ENCODE measurements at places on chromosomes 11 and 22. TPM values are rescaled to one million over a fixed set of nuclear protein-coding genes. Genes with fewer than 3 reads are reported as not detected.
A peak's percentile ranks its signal among the peaks of the same experiment; 100 is the strongest.

DNA sequence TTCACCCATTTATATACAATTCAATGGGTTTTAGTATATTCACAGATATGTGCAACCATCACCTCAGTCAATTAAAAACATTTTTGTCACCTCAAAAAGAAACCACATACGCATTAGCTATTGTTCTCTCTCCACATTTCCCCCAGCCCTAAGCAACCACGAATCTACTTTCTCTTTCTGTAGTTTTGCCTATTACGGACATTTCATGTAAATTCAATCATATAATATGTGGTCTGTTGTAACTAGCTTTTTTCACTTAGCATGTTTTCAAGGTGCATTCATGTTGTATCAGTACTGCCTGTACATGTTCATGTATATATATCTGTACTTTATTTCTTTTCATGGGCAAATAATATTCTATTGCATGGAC is 104.7 kb upstream of the RRM1 start:
- no peak for DNase-seq

GRCh38 chr11:3671334-3672254 is at the start of gene CHRNA10:
CHRNA10 (minus strand) TSS chr11:3671384; CDS start chr11:3671312, 72 bp downstream.
- no peak for DNase-seq

DNA sequence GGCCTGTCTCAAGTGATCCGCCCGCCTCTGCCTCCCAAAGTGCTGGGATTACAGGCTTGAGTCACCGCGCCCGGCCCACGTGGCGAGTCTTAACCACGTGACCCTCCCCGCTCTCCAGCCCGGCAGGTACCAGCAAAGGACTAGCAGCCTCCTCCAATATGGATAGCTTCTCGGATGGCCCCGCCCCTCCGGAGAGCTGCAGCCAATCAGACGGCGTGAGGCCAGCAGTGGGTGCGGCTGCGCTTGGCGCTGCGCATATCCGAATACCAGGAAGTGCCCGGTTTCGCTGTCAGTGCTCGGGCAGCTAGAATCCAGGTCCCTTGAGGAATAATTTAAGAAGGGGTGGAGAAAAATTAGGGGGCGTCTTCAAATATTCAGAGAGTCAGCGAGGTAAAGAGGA is 14.7 kb upstream of the PISD start:
- peak; percentile 98 for DNase-seq

DNA sequence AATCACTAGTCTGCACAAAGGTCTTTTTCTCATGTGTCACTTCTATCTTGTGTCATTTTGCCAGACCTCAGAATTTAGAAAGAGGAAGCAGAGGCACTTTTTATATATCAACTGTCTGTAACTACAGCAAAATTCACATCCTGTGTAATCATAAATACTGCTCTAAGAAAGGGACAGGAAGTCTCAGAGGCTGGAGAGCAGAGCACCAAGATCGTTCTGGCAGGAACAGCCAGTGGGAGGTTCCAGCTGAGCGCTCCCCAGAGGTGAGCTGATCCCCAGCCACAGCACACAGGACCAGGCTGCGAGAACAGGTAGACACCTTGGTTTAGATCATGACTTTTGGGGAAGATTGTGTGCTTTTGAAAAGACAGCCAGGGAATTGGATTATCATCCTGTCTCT is at the start of gene MS4A7:
Gene MS4A7 (plus strand): TSS at position 179 of the 400 bp plus-strand sequence. CDS start 4,610 bp downstream, outside the sequence.
- DNase-seq, result no peak

GRCh38 chr22:38868886-38869381 is 3.1 kb downstream of the CBX6 start:
- DNase-seq, result peak; percentile 90

DNA sequence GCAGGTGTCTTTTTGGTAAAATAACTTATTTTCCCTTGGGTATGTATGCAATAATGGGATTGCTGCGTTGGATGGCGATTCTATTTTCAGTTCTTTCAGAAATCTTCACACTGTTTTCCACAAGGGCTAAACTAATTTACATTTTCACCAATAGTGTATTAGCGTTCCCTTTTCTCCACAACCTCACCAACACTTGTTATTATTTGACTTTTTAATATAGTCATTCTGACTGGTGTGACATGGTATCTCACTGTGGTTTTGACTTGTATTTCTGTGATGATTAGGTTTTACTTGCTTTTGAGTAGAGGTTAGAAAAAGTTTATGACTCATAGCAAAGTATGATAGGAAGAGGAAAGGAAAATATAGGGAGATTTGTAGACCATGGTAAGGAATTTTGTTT is 92.3 kb downstream of the DLG2 start:
- DNase-seq, result no peak

DNA sequence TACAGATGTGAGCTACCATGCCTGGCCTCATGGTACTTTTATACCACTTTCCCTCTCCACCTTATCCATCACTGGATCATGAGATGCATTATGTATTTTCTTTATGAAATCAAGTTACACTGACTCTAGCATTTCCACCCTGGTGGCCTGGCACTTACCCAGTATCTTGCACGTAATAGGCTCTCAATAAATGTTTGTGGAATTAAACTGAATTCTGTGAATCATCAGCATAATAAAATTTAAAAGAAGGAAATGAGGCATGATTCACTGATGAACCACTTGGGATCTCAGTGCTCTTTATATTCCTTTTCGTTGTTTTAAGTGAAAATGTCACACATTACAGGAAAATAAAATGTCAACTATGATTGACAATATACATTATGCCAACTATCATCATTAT is 25.1 kb downstream of the ADM start:
- no peak for DNase-seq

DNA sequence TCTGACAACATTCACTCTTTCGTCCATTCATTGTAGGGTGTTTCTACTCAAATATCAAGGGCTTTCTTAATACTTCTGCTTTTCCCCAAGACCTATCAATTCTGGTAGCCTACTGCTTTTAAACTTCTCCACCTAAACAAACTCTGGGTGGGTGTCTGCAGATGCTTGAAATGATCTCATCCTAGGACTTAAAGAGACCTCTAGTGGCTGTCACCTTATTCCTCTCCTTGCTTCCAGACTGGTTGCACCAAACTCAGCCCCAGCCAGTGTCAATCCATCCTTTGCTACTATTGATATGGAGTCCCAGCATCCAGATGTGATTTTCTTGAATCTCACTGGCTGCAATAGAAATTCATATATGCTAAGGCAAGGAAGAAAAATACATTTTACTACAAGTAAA is 274.7 kb downstream of the NXPE2 start:
- DNase-seq, result no peak

- DNase-seq, result no peak
Measured at GRCh38 chr22:29860006-29860766, 22.1 kb upstream of the ASCC2 start.

DNA sequence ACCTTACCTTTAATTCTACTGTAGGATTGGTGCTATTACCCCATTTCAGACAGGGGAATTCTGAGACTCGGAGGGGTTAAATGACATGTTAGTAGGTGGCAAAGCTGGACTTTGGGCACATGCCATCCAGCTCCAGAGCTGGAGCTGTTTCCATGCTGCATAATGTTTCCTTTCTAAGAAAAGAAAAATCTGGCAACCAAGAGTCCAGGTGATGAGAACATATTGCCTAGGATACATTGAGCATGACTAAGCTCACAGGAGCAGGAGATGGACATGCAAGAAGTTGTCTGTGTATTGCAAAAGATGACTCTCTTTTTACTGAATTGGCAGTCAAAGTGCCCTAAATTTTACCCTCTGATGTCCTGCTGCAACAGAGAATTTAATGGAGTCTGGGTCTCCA is 150.8 kb upstream of the SYT13 start:
- no peak for DNase-seq

- DNase-seq, result peak; percentile 77
Measured at GRCh38 chr11:9530901-9531625, 42.4 kb upstream of the WEE1 start.

GRCh38 chr11:123725995-123726655 is 15.3 kb downstream of the ZNF202 start:
- DNase-seq, result no peak

DNA sequence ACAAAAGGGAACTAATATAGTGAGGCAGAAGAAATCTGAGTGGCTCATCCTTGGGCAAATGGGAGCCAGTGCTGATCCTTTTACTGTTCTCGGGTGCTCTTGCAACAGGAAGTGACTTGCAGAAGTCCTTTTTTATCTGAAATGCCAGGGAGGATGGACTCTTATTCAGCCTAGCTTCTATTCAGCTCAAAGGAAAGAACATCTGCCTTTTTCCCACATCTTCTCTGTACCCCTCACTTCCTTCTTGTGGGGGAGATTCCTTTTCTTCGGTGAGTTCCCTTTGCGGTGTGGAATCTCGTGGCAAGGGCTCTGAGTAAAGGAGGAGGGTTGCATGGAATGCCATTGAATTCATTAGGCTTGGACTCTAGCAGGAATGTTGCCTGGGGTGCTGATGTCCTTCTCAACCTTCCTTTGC is 76.2 kb downstream of the ZBTB16 start:
- DNase-seq, result no peak

DNA sequence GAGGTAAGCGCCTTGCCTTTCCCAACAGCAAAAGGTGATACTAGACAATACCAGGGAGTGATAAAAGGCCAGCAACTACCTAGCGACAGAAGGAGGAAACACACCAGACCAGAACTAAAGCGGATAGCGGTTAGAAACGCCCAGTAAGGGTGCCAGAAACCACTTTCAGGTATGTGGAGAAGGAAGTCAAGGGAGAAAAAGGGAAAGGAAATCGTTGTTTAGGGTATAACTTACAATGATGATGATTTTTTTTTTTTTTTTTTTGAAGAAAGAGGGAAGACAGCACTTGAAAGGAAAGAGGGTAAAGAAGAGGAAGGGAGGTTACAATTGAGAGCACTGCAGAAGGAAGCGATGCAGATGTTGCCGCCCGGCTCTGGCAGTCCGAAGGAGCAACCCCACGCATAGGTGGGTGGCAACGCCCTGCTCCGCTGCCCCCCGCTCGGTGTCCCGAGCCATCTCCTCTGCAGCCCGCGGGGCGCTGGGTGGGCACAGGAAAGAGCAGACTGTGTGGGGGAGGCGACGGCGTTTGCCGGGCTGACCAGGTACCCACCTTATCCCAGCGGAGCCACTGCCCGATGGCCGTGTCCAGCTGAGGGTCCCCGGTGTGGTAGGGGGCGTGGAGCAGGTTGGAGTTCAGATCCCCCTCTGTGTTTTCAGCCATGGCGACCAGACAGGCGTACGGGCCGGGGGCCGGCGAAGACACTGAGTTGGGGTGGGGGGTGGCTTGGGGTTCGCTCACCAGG is 561 bp downstream of the PGM2L1 start:
- DNase-seq, result peak; percentile 75

DNA sequence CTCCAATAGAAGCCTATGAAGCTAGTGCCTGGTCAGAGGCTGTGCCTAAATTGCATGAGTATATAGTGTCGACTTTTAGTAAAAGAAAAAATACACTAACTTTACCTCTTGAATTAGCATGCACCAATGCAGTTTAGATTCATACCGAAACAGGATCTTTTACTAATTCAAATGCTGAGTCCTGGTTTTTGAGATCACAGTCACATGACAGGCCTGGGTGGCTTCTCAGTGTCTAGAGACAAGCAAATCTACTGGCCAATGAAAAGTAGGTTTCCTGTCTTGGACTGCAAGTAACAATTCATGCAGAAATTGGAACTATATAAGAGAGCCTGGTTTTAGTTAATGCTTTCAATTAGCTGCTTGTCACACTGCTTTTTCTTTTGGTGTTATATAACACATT is 7.2 kb downstream of the ARHGEF12 start:
- no peak for DNase-seq

The OR52N4 gene
- not detected for total RNA-seq

Data from Right ventricle myocardium inferior (tissue), 1 donor.